ENCODE measurements at places on chromosomes 7 and 10.
A peak's percentile ranks its signal among the peaks of the same experiment; 100 is the strongest.

DNA sequence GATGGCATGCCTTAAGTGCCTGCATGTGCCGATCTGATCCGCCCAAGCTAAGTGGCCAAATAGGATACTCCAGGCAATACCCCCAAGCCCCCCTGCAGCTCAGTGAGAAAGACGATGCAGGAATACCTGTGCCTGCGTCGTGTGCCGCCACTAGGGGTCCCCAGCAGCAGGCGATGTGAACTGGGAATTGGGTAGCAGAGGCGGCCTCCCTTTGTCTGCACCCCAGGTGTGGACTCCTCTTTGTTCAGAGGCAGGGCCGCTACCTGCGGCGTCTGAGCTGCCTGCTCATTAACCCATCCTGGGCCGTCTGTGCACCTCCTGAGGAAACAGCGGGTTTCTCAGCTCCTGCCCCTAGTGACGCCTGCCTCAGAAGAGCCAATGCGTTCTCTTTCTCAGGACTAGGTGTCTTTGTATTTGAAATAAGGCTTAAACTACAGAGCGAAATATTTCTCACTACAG lies 4.8 kb upstream of the CHN2 start:
- DNase-seq: peak; percentile 22

DNA sequence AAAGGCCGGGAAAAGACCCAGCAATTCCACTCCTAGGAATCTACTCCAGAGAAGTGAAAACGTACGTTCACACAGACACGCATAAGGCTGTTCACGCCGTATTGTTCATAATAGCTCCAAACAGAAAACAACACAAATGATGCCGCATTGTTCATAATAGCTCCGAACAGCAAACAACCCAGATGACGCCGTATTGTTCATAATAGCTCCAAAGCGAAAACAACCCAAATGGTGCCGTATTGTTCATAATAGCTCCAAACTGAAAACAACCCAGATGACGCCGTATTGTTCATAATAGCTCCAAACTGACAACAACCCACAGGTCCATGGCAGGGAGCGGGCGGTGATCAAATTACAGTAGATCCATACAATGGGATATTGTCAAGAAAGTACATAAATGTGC lies 85.2 kb upstream of the DNAAF5 start:
- no peak for DNase-seq

GRCh38 chr10:97150616-97151015 lies 35.1 kb downstream of the SLIT1 start:
- no peak for DNase-seq

DNA sequence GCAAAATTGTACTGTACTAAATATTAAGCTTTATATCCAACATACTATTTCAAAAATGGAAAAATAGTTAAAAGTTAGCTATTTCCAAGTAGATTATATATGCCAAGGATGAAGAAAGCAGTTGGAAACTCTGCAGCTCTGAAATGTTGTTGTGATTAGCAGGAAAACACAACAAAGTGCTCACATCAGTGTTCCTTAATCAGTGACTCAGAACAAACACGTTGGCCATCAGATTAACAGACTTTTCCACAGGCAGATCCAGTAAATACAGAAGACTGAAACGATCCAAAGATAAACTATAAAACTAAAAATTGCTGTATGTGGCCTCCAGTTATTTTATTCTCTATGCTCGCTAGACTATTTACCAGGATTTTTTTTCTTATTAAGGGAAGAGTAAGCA lies 99.6 kb upstream of the SEMA3D start:
- DNase-seq: no peak

GRCh38 chr10:30598105-30598776 lies 31.3 kb downstream of the LYZL2 start:
- no peak for DNase-seq

DNA sequence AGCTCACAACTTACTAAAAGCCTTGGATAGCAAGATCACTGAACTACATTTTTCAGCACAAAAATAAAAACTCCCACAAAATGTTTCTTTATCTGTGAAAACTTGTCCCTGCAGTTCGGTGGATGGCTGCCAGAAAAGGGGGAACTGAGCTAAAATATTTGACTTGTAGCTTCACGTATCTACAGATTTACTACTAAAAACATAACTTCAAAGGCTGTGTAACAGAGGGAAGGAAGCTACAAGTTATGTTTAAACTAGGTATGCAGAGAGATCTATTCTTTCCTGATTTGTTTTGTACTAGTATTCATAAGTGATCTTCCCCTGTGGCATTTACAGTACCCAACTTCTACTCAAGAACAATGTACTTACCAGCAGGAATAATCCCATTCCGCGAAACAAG lies 25.1 kb downstream of the SGCE start:
- no peak for DNase-seq

- no peak for DNase-seq
Measured at GRCh38 chr7:46484906-46485305, 563.8 kb upstream of the IGFBP3 start.

DNA sequence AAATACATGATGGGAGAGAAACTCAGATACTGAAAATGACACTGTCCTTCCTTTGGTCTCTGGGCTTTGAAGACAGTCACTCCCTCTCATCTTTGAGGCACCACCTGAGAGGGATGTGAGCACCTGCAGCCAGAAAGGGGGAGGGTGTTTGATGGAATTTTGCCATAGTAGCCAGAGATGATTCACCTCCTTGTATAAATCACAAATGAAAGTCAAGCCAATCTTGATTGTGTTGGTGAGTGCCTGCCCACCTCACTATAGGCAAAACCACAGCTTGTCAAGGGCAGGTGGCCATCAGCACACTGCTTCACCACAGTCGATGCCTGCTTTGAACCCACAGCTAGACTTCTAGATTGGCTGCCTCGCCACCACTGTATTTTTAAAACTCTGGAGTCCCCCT lies 48.2 kb downstream of the PON1 start:
- DNase-seq: no peak

DNA sequence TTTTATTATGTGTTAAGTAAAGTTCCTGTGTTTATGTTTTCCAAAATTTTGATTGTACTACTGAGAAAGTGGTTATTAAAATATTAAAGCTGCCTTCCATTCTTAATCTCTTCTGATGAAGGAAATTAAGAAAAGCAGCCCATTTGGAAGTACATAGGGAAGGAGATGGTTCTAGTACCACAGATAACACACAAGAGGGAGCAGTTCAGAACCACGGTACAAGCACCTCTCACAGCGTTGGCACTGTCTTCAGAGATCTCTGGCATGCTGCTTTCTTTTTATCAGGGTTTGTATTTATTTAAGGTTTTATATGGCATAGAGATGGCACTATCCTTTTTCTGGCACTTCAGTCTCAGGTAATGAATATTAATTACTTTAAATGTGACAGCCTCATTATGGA lies 111.6 kb downstream of the PHTF2 start:
- no peak for DNase-seq

DNA sequence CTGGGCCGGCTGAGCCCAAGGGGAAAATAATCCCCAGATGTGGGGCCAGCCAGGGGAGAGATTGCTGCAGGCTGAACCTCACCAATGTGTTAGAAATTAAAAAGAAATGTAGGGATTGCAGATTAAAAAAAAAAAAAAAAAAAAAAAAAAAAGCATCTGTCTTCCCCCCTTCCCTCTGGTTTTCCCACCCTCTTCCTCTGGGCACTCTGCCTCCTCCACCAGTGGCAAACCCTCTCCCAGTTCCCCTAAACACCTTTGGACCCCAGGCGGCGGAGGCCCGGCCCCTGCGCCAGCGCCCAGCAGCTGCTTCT lies 7.1 kb downstream of the MNX1 start:
- no peak for DNase-seq

- no peak for DNase-seq
Measured at GRCh38 chr10:5440206-5440605, 27.8 kb downstream of the NET1 start.

Measured in stimulated activated CD8-positive, alpha-beta memory T cell treated with anti-CD3 and anti-CD28 coated beads, Interleukin-7, amount 100 ng/mL, for 24 hours (primary cell).